ENCODE measurements at places on chromosomes 12 and 14.

GRCh38 chr12:16437281-16437816 lies 89.9 kb downstream of the MGST1 start:
- DNase-seq, result no peak

DNA sequence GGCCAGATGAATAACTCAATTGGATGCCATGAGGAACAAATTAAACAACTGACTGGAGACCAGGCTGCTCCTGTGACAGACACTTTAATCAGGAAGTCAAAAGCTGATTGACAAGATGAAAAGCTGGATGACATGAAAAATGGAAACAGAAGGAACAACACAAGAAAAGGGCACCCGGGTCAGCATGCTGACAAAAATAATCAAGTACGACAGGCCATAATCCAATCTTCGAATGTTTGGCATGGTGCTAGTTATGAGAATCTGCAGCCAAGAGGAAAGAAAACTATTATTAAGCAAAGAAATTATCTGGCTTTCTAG lies 544.7 kb downstream of the ETNK1 start:
- no peak for DNase-seq

- DNase-seq, result no peak
Observed at GRCh38 chr12:90574676-90575075, 380.3 kb downstream of the CCER1 start.

- DNase-seq, result no peak
Observed at GRCh38 chr14:103905842-103906456, 22.3 kb upstream of the TDRD9 start.

GRCh38 chr14:35147186-35147585 lies 24.8 kb downstream of the PRORP start:
- DNase-seq, result no peak

DNA sequence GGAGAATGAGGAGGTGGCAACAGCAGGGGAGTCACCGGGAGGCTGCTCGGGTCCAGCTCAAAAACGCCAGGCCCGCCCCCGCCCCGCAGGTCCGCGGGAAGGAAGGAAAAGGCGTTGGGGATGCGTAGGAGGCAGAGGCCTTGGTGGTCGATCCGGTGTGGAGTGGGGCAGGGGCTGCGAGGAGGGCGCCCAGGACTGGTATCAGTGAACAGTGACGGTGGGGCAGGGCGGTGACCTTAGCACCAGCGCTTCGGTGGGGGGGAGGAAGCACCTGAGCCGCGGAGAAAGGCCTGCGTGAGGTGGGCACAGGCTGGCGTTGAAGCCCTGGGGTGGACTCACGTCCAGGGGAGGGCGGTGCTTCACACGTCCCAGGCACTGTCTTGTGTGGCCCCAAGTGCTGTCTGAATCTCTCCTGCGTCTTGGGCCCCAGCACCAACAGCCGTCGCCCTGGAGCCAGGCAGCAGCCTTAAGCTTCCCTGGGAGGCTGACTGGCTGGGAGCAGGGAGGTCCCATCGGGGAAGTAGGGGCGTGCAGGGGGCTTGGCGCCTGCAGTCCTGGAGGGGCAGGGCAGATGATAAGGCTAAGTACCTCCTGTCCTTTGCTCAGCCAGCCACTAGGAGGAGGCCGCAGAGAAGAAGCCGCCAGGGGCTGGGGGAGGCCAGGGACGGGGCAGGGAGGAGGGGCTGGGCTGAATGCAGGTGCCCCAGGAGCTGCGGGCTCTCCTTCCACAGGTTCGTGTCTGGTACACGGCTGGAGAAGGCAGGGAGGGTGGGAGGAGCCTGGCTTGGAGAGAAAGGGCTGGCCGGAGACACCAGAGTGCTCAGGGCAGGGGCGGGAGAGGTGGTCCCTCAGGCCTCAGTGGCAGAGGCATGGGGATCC lies 26.5 kb downstream of the ZBTB42 start:
- DNase-seq, result no peak

DNA sequence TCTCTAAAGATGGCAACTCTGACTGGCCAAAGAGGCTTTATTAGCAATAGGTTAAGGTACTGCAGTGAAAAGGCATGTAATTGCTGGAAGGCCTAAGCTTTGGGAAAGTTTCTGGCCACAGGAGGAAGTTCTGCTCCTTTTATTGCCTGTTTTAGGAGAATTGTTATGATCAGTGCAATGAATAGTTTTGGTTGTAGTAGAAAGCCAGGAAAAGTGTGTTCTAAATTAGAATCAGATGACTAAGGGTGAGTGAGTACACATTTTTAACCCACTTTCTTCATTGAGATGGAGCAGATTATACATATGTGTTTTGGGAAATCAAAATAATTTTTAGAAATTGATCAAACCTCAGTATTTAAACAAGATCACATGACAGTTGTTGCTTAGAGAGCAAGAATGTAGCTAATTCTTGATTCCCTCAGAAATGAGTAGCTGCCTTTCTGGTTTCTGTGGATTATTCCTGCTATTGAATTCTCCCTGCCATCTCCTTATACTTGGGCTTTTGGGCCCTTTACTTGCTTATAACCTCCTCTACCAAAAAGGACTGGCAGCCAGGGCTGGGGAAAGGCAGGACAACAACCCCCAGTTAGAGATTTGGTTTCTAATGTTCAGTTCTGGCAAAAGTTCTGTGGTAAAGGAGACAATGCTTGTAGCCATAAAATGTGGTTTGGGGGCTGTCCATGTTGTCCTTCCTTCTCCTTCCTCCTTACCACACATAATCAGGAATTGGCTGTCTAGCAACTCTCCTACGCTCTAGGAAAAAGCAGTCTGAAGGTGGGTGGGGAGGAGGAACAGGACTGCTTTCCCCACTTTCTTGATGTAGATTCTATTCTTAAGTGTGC lies 217.1 kb downstream of the SLC38A4 start:
- DNase-seq, result no peak

DNA sequence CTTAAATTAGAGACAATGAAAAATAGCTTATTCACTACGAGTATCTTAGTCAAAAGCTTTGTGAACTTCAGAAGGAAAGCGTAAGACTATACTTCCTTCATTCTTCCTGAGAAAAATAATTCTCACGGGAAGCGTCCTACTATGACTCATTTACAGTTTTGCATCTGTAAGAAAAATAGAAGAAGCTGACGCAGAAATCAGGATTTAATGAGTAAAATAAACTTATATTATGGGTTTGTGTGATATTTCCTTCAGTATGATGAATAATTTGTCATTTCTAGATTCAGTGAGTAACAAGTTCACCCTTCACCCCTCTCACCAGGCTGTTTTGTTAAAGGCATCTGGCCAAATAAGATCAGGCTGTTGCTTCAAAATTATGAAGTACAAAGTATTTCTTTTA lies 17.8 kb upstream of the PDE3A start:
- no peak for DNase-seq

DNA sequence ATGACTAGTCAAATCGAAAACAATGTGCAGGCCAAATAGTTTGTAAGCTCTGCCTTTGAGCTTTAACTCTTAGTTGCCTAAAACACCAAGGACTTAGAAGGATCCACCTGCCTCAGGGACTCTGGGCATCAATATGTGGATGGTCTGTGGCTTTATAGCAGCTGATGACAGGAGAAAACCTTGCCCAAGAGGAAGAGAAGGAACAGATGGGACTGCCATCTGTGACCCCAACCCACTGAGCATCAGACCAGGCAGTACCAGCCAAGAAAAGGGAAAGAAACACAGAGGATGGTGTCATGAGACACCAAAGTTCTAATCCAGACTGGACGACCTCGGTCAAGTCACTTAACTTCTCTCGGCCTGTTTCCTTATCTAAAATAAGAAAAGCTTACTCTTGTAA lies 12.7 kb downstream of the TGFB3 start:
- no peak for DNase-seq

DNA sequence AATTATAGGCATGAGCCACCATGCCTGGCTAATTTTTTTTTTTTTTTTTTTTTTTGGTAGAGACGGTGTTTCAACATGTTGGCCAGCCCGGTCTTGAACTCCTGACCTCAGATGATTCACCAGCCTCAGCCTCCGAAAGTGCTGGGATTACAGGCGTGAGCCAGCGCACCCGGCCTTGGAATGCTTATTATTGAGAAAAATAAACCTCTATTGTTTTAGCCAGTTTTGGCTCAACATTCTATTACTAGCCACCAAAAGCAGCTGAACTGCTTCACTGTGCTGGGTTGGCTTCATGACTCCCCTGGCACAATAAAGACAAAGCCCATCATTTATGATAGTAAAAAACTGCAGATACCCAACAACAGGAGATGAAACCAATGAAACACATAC lies 93.5 kb upstream of the CEP83 start:
- no peak for DNase-seq

- no peak for DNase-seq
Observed at GRCh38 chr12:127928178-127928577, 338.8 kb upstream of the TMEM132C start.

DNA sequence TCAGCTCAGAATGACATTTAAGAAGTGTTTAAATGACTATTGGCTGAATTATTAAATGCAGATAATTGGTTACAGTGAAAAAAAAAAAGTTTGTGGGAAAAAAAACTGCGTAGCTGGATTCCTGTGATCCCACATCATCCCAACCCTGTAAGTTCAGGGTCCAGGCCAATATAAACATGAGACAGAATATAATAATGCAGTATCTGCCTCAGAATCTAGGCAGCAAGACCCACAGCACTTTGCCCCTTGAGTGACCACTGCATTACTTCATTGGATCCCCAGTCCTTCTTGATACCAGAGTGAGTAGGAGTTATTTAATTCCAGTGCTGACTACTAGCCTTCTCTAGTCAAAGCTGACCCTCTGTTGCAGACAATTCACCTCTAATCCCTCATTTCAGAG lies 272.6 kb downstream of the CCER1 start:
- DNase-seq, result no peak

GRCh38 chr12:106131676-106132075 lies 7.1 kb downstream of the NUAK1 start:
- DNase-seq, result no peak

- DNase-seq, result no peak
Observed at GRCh38 chr12:122030424-122031035, 8.8 kb downstream of the BCL7A start.

DNA sequence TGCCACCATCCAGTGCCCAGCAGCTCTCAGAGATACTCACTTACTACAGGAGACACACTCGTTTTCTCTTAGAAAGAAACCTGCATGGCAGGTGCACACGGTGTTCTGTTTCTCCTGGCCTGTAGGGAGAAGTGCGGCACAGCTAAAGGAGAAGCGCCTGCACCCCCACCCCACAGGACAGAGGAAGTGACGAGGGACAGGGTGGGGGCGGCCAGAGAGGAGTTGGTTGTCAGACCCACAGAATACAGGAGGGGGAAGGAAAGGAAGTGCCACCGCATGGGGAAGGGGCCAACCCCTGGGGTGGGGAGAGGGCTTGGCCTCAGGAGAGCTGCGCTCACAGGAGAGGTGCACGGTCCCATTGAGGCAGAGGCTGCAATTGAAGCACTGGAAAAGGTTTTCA lies 8.8 kb downstream of the TNFRSF1A start:
- DNase-seq, result no peak

Measured in activated CD4-positive, alpha-beta T cell treated with anti-CD3 and anti-CD28 coated beads for 24 hours (primary cell).